ENCODE measurements at places on chromosomes 7 and 10.

GRCh38 chr7:134014935-134015334, 112.2 kb upstream of the LRGUK start:
- no peak for DNase-seq

GRCh38 chr7:12369756-12370155, 33.9 kb downstream of the VWDE start:
- no peak for DNase-seq

DNA sequence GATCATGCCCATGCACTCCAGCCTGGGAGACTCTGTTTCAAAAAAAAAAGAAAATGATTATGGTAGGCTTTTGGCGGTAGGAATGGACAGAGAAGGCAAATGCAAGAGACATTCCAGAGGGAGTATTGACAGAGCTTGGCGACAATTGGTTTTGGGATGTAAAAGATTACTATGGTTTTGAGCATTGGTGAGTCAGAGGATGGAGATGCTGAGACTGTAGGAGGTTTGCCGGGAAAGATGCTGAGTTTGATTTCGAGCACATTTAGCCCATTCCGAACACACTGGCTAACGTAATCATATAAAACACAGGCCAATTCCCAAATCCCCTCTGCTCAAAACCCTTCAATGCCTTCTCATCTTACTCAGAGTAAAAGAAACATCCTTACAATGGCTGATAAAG, 161.6 kb upstream of the MKLN1 start:
- DNase-seq: no peak

DNA sequence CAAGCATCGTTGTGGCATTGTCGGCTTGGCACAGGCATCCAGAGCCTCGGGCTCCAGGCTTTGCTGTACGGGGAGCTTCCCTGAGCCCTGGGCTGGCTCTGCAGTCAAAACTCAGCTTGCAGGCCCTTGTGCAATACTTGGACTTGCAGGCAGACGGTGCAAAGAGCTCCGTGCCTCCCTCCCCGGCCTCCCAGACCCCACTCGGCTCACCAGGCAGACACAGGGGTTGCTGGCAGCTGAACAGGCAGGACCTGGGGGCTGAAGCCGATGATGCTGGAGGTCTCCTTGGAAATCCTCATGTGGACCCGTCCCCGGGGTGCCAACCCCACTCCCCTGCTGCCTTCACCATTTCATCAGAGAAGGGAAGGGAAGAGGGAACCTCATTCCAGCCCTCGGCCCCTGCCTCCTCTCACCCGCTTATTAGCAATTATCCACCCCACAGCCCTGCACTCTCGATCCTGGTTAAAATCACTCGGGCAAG, 59.6 kb upstream of the GNA12 start:
- DNase-seq: no peak
